BJ (cell line): ENCODE measurements at places on chromosomes 7 and 10.

DNA sequence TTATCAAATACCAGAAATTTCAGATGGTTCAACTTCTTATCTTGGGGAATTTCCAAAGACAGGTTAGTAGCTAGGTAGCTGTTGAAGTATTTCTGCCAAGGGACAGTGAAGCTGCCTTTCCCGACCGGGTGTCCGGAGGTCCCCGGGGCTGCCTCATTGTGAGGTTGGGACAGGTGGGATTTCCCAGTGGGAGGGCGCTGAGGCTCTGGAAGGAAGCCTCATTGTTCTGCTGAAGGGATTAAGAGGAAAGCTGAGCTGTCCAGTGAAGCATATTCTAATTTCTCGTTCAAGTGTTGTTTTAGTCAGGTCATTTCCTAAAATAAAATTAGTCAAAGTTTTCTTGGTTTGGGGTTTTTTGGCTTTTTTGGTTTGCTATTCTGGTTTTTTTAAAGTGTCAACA lies 244.2 kb downstream of the MGMT start:
- no peak for DNase-seq

GRCh38 chr10:89442289-89442688 lies 27.9 kb downstream of the IFIT5 start:
- DNase-seq, result no peak

GRCh38 chr10:5615316-5615715 lies 51.1 kb downstream of the ASB13 start:
- no peak for DNase-seq

- no peak for DNase-seq
Measured at GRCh38 chr10:6144406-6145165, 55.8 kb downstream of the RBM17 start.

DNA sequence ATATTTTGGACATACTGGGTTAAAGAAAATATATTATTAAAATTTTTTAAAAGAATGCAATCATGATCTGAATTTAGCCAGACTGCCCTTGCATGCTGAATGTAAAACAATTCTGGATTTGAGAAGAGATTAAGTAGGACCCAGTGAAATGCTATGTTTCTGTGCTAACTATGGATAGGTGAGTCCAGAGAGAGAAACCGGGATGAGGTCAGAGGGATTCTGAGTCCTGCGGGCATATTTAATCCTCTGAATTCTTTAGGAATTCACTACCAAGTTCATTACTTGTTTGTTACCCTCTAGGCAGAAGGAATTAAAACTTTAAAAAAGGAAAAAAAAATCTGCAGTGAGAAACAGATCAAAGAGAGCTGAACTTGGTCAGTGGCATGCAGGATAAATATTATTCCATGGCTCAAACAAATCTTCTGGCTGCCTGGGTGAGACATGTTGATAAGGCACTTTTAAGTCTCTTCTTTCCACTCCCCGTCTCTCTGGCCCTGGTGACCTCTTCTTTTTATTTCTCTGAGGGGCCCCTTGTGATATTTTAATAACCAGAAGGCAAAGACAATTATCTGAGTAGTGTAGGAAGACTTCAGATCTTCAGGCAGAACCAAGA lies 50.2 kb upstream of the LYZL1 start:
- DNase-seq, result no peak

DNA sequence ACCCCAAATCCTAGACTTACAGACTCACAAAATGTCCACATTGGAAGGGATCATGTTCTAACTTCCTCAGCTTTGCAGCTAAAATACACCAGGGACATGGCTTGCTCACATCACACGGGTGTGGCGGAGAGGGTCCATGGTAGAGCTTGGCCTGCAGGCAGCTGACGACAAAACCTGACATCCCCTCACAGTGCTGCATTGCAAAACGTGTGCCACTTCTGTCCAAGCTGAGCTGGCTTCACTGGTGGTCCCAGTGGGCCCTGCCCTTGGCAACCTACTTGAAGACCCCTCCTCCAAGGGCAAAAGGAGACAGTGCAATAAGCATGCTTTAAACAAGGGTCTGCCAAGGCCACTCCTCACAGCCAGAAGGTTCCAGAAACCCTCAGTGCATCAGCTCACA lies 21.9 kb downstream of the ANXA11 start:
- DNase-seq, result no peak

DNA sequence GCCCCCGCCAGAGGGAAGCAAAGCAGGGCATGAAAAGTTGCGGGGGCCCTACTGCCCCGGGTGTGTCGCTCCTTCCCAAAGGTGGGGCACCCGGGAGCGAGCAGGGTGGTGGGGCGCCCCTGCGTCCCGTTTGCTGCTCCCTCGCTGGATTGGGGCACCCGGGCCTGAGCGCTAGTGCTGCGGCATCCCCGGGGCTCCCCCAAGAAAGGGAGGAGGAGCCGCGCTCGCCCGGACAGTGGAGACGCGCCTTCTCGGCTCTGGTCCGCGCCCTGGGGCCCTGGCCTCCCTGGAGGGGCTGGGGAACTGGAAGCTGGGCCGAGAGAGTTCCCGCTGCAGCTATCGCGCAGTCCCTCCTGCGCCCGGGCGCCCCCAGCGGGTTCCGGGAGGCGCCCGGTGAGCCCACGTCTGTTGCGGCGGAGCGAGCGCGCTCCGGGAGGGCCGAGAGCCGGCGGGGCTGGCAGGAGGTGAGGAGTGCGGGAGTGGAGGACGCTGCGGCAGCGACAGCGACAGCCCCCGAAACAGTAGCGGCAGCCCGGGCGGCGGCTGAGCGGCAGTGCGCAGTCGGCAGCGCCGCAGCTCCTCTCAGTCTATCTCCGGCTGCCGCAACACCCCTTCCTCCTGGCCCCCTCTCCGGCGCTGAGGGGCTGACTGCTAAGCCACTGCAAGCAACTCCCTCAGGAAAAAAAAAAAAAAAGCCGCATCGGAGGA lies 504 bp upstream of the BMPER start:
- no peak for DNase-seq

DNA sequence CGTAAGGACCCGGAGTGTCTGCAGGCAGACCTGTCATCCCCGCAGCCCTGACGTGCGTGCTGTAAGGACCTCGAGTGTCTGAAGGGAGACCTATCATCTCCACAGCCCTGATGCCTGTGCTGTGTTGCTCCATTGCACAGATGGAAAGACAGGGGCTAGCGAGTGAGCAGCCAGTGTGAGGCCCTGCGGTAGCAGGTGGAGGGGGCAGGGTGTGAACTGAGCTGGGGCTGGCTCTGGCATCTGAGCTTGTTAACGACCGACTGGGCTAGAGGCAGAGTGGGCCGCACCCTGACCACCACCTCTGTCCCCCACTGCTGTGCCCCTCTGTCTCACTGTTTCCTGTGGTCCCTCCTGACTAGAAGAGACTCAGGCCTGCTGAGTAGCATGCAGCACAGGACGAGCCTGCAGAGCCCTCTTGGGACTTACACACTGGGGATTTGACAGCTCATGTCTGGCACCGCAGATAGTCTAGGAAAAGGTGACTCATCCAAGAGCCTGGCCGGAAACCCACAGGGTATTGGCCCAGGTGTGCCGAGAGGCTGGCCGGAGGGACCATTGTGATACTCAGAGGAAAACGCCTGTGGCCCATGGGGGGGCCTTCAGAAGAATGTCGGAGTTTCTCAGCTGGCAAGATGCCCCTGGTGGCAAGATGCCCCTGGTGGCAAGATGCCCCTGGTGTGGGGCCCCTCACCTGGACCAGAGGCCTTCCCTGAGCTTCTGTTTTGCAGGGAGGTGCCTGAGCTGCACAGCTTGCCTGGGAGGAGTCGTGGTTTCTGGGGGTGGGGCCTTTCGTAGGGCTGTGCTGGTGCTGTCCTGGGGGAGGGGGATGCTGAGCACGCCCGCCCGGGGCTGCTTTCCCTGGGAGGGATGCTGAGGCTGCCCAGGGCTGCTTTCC lies 34.3 kb downstream of the INPP5A start:
- DNase-seq, result no peak

GRCh38 chr7:43904533-43905208 lies 1.7 kb downstream of the URGCP start:
- DNase-seq, result no peak

DNA sequence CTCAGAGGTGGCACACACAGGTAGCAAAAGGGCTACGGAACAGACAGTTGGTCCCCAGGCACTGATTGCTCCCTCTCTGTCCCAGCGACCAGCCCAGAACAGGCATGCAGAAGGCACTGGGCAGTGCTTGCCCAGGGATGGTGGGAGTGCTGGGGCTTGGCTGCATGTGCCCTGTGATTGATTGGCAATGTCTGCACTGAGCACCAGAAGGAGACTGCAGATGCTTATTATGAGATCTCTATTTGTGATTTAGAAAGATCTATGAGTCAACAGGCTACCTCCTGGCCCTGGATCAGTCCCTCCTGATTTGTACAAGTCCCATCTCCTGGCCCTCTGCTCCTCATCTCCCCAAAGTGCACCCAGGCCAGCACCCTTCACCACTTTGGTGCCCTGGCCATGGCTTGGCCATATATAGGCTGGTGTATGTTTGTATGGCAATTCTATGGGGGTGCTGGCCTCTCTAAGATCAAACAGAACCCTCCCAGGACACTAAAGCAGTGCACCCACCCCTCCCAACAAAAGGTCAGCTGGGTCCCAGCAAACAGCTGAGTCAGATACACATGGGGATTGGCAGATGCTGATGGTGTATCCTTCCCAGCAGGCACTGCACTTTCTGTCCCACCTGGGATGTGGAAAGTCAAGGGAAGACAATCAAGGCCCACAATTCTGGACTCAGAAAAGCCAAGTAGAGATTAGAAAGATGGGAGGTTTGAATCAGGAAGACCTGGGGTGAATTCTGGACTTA lies 30.9 kb downstream of the CAMK2B start:
- no peak for DNase-seq

DNA sequence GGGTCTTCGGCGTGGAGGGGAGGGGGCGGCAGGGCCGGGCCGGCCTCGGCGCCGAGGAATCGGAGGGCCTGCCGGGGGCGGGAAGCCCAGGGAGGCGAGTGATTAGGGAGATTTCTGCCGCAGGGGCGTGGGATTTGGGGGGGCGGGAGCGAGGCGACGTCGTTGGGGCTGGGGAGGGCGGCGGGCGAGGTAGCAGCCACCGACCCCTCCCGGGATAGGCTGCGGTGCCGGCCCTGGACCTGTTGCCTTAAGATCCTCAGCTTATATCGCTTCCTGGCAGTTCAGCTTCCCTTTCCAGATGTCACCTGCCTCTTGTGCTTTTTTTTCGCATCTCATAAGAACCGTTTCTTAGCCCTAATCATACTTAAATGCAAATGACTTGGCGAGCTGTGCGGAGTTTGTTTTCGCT lies 655 bp downstream of the LMTK2 start:
- no peak for DNase-seq

- DNase-seq, result no peak
Measured at GRCh38 chr7:106402898-106403297, 118.1 kb upstream of the NAMPT start.

DNA sequence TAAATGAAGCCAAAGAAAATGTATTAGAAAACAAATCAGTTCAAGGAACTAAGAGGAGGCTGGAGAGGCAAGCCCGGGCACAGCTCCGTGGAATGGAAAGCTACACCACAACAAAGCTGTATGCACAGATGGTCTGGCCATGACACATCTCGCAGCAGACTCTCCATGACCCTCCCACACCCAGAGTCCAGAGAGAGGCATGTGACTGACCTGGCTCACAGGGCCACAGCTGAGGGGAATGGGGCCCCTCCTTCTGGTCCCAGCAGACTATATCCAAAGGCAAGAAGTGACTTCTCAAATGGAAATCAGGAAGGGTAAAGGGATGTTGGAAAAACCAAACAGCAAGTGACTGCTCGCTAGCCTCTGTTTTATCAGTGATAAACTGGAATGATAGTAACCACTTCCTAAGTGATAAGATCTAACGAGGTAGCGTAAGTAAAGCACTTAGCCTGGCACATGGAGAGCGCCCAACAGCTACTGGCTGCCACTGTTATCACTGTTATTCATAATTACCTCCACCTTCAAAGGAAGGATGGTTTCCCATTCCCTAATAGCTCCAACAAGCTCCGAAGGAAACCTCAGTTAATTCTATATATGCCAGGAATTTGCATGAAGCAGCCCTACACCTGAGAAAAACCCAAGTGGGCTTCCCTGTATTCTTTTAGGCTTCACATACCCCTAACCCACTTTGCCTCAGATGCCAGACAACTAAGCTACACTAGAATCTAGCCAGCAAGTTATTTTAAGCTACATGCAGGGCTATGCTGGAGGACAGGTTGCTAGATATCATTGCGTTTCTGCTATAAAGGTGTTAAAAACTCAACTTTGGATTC lies 8.4 kb downstream of the OSBPL3 start:
- peak; percentile 75 for DNase-seq

- DNase-seq, result no peak
Measured at GRCh38 chr10:71432101-71432905, 35.6 kb downstream of the CDH23 start.

- DNase-seq, result peak; percentile 14
Measured at GRCh38 chr7:118214051-118214832, 10.3 kb upstream of the ANKRD7 start.

DNA sequence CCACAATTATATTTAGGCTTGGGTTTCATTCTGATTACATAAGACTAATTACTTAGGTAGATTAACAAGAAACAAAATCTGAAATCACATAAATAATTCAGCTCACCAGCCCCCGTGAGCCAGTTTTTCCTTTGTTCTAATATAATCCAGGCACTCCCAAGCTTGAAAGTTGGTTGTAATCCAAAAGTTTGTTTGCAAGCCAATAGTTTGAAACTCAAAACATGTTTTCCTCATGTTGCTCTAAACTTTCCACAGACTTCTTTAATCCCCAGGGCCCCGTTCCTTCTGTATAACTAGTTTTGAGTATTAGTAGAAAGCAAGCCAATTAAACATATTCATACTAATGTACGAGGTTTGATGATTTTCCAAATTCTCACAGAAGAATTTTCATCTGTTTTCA lies 56.1 kb downstream of the SP8 start:
- no peak for DNase-seq

DNA sequence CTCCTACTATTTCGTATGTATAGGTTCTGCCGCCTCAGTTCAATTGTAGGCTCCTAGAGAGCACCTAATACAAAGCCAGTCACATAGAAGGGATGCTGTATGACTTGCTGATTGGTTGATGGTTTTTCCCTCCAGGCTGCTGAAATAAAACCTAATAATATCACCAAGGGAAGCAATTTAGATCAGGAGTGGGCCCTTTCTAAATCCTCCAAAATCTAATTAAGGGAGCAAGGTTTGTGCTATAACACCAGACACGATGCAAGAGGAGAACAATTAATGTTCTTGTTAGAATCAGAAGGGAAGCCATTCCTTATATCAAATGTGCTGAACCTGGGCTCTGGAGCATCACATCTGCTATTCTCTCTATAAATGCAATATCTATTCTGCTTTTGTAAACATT lies 42.0 kb upstream of the SLC13A1 start:
- DNase-seq, result no peak

DNA sequence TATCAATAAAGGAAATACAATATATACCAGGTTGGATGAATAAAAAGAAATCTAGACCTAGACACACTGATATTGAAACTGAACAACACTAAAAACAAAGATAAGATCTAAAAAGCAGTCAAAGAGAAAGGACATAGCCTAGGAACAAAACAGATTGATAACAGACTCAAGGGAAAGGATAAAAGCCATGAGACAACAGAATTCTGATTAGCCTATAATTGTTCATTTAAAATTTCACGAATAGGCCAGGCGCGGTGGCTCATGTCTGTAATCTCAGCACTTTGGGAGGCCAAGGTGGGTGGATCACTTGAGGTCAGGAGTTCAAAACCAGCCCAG lies 48.4 kb upstream of the FHIP2A start:
- DNase-seq, result no peak
